ENCODE measurements at places on chromosomes 2 and 18. TPM values are rescaled to one million over a fixed set of nuclear protein-coding genes. Genes with fewer than 3 reads are reported as not detected.

- no peak for DNase-seq
Measured at GRCh38 chr2:196925051-196925767, 1.3 kb downstream of the PGAP1 start.

DNA sequence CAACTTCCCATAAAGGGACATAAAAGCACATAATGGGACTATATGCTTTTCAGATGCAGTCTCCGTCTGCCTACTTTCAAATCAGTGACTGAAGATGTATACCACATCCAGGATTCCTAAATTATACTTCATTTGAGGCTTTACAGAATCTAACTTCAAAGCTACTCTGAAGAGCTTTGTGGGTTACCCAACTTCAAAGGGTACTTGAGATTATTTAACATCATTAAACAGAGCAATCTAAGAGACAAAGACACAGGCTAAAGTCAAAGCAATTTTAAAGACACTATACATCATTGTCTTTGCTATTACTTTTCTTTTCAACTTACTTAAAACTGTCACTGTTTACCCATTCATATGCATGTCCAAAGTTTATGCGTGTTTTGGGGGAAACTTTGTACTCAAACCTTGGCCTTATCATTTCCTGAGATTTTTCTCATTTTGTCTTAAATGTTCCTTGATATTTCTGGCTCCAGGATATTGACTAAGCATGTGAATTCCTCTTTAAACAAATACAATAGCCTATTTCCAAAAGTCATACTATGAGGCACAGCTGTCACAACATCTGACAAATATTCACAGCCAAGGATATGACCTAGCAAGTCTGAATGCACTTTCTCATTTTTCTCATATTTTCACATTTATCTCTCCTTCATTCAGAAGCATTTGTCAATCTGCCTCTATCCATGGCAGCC is 1985.1 kb upstream of the PIK3C3 start:
- DNase-seq: no peak

DNA sequence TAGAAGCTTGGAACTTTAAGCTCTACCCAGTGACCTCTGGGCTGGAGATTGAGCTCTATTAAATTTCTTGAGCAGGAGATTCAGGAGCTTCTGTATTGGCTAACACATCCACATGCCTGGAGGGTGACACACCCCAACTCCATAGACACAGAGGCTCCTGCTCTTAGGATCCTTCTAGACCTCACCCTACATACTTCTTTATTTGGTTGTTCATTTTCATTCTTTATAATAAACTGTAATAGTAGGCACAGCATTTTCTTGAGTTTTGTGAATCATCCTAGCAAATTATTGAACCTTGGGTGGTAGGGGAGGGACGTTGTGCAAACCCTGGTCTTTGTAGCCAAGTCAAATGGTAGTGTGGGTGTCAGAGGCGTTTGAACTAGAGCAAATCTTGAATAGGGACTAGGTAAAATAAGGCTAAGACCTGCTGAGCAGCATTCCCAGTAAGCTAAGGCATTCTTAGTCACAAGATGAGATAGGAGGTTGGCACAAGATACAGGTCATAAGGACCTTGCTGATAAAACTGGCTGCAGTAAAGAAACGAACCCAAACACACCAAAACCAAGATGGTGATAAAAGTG is 323.8 kb upstream of the GALNT5 start:
- DNase-seq: no peak

- no peak for DNase-seq
Measured at GRCh38 chr18:77031662-77032061, 100.9 kb downstream of the MBP start.

DNA sequence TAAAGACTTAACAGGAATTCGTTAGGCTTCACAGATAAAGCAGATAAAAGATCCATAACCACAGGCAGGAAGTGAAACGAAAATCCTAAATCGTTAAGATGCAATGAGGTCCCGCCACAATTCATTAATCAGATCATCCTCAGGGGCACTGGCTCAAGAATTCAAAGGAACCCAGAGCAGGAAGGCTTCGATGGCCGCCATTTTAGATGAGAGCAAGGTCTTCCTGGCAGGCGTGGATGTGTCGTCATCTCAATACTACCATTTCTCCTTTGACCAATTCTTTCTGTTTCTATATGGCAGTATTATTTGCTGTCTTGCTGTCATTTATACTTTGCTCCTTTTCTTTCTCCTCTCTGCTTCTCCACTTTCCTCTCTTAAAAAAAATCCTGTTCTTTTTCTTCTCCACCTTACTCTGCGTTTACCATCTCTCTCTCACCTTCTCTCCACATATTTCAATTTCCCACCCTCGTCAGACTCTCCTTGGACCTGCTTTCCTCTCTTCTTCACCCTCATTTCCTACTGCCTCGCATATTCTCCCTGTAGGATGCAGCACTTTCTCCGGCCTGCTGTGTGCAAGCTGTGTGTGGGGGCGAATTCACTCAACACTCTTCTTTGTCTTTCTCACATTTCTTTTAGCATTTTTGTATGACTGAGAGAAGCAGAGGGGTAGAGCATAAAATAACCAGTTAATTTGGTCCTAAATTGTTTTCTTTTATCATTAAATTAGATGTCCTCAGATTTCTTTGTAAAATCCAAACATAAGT is 35.1 kb upstream of the LHCGR start:
- no peak for DNase-seq

- no peak for DNase-seq
Measured at GRCh38 chr2:120465989-120466703, 120.2 kb downstream of the INHBB start.

DNA sequence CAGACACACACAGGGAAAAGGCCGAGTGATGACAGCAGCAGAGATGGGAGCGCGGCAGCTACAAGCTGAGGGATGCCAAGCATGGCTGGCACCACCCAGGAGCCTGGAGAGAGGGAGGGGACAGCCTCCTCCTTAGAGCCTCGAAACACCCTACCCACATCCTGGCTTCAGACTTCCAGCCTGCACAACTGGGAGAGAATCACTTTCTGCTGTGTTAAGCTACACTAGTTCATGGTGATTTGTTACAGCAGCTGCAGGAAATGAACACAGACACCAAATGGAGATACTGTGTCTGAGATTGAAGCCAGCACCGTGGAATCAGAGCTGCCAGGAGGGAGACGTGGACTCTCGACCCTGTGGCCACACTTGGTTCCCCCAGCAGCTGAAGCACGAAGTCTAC is 27.5 kb upstream of the FOSL2 start:
- DNase-seq: no peak

DNA sequence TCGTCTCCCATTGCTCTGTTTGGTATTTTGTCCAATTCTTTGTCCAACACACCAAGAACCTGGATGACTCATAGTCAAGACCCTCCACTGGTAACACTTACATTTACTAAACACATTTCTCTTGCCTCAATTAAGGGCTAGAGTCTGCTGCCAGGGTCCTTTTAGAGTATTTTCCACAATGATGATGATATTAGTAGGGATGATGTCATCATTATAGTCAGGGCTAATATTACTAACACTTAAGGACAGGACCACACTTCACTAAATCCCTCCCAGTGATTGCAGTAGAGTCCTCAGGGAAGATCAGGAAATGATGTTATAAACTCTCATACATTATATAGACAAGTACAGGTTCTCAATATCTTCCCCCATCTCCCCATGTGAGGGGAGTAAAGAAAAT is 13.6 kb upstream of the SS18 start:
- no peak for DNase-seq

DNA sequence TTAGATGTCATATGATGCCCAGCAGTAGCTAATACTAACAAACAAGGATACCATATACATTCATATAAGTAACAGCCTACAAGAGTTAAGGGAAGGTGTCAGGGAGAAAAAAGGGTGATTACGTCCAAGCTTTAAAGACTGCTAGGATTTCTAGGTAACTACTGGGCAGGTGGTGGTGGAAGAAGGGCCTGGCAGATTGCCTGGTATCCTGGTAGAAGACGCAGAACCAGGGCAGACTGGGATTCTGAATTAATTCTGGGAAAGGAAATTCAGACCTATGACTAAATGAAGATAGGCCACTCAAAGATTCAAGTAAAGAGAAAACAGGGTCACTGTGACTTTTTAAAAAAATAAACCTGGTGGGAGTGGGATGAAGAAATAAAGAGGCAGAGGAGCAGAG is 31.9 kb downstream of the NDUFA10 start:
- no peak for DNase-seq

GRCh38 chr2:37037771-37038170 is 46.4 kb downstream of the HEATR5B start:
- no peak for DNase-seq

Gene SERPINB3
- 0.12 TPM for total RNA-seq

Gene MEP1B
- not detected for total RNA-seq

Gene CXCR1
- not detected for total RNA-seq

All from epithelial cell of proximal tubule (primary cell).